ENCODE measurements at places on chromosomes 6 and 20. TPM values are rescaled to one million over a fixed set of nuclear protein-coding genes. Genes with fewer than 3 reads are reported as not detected.

Gene STX11
- 9.3 TPM for total RNA-seq

Gene SLC17A3
- total RNA-seq = not detected

Gene PRICKLE4
- total RNA-seq = 11.4 TPM

Gene PROKR2
- total RNA-seq = not detected

Gene SGK2
- total RNA-seq = not detected

Gene GRIK2
- total RNA-seq = not detected

Gene SEL1L2
- total RNA-seq = not detected

Gene SPAG4
- 0.44 TPM for total RNA-seq

Gene LY86
- 2.3 TPM for total RNA-seq

GRCh38 chr6:156199182-156199581 lies 578.0 kb upstream of the ARID1B start:
- DNase-seq = no peak

GRCh38 chr20:31638317-31638716 lies 605 bp downstream of the COX4I2 start:
- no peak for DNase-seq

GRCh38 chr20:59013959-59014608 lies 5.1 kb upstream of the TUBB1 start:
- DNase-seq = no peak

DNA sequence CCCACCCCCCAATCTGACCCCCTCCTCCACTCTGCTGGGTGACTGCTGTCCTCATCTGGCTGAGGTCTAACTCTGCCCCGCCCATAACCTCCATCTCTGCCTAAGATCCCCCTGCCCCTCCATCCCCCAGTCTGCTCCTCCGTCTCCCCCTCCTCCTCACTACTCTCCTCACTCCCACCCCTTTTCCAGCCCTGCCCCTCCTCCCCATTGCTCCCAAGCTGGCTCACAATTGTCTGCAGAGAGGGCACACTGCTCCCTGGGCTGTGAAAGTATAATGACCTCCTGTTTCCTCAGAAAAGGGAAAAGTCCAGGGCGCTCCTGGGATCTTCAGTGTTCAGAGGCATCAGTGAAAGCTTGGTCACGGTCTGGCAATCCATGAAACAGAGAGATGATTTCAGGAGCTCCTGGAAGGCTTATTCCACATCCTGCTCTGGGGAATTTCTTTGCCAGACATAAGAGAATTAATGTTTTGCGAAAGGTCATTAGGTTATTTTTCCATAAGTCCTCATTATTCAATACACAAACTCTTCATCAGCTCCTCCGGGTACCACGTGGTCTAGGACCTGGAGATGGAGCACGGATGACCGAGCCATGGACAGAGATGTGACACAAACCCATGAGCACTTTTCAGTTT lies 21.5 kb downstream of the CST5 start:
- DNase-seq = no peak

DNA sequence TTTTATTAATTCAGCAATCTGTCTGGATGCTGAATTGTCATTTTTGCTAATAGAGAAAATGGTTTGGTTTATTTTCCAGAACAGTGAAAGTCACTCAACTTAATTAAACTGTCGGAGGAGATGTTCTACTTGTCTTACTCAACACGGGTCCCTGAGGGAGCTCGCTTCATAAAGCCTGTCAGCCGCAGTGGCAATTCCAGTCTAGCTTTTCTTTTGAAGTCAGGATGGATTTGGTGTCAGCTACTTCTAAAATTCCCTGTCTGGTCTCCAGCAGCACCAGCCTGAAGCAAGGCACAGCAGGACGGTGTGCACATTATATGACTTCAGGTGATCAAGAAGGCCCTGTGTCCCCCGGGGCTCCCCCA lies 261.5 kb downstream of the SLC24A3 start:
- DNase-seq = no peak

DNA sequence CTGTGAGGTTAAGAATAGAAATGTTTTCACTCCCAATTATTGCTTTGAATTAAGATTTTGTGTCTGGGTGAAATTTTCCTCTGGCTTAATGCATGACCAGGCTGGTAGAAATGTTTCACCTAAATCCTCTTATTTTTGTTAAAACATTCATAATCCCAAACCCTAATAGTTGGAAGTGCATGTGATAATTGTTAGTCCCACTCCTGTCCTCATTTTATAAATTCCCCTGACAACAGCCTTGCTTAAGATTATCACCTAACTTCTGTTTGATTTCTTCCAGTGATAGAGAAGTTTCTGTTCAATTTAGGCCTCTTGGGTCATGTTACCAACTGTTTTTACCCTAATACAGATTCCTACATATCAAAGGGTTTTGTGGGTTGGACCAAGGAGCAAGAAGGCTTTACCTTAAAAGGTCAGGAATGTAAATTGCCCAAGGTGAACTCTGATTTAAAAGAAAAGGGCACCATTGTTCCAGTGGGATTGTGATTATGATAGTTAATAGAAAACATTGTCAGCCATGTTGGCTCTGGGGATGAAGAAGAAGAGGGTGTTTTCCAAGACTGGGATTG lies 158.7 kb upstream of the CENPW start:
- no peak for DNase-seq

DNA sequence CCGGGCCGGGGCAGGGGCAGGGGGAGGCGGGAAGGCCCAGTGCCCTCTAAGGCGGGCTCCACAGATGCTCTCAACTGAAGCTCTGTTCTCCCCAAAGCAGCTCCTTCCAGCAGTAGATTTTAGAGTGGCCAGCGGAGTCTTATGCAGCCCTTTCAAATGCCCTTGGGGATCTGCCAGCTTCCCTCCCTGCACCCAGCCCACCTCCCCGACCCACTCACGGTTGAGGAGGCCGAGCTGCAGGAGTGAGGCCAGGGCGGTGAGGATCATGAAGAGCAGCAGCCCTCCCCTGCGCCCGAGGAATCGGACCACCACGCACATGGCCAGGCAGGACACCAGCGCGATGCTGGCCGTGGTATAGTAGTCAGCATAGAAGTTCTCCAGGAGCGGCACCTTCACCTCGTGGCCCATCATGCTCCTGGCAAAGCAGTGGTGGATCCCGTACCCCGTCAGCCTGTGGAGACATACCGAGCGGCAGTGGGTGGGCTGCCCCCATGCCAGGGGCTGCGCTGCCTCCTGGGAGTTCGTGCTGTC lies 28.0 kb downstream of the PSMG4 start:
- DNase-seq = no peak

DNA sequence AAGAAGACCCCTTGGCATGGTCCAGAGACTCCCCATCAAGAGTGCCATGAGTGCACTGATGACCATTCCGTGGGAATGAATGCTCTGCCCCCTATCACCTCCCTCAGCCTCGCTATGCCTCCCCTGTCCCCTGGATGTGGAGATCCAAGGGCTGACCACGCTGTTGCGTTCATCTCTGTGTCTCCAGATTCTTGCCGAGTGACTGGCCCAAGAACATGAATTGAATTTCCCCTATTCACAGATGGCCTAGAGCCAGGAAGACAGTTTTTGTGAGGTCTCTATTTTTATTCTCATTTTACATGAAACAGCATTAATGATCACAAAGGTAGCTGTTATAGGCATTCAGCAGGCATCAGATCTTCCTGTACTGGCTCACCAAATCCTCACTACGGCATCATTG lies 33.6 kb downstream of the MAFB start:
- DNase-seq = no peak

DNA sequence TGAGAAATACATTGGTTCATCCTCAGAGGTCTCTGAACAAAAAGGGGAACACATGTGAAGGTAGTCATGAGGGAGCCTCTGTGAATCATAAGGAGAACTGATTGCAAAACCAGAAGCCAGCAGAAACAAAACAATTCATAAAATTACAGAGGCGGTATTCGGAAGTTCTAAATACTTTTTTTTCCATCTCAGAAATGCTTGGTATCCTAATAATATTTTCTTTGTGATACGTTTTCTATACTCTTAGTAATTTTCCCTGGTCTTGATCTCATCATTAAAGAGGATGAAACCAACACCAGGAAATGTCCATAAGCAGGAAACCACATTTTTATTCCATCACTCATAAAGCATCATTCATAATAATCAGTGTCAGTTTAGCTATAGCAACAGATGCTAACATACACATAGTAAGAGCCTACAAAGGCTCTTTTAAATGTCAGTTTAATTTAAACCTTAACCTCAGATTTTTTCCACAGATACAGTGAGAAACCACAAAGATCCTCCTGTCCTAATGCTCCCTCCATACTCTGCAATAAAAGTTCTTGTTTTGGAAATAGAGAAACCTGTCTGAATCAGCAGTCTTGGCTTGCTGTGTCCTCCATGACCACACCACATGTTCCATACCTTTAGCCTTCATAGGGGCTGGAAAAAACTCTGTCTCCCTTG lies 29.2 kb downstream of the SGK1 start:
- DNase-seq = no peak

Measured in esophagus squamous epithelium (tissue), 5 donors.